Renal cortex interstitium (tissue), 15 donors: ENCODE measurements at places on chromosomes 6 and 20. TPM values are rescaled to one million over a fixed set of nuclear protein-coding genes. Genes with fewer than 3 reads are reported as not detected.

Gene TFAP2A
- 33.6 TPM for polyA plus RNA-seq

Gene CRISP2
- not detected for polyA plus RNA-seq

DNA sequence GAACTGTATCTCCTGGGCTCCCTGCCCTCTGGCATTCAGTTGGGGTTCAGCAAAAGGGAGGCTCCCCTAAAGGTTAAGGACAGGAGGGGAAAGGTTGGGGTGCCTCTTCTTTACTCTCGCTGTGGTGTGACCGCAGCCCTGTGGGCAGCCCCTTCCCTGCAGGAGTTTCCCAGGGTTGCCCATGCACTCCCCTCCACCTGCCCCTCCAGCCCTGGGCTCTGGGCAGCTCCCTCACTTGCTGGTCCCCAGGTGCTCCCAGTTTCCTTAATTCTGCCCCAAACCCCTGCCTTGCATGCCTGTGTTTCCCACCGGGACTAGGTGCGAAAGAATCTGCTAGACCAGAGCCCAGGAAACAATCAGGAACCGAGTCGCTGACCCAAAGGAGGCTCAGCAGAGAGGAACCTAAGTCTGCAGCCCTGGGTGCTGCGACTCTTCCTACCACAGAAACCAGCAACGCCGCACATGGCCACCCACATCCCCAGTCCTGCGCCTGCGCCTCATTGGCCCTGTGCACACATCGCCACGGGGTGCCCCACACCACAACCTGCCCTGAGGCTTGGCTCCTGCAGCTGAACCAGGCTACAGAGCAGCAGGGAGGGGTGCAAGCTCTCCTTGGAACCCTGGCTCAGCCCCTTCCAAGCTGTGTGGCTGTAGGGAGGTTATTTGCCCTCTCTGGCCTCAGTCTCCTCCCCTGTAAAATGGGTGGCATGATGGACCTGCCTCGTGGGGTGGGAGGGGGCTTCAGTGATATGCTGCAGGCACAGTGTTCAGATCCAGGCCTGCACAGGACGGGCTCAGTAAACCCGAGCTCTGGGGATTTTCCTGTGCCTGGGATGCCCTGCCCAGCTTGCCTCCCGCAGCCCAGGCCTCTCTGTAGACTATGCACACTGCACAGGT, 487.6 kb downstream of the PREX1 start:
- DNase-seq: no peak

Gene ABHD16B
- polyA plus RNA-seq: not detected

Gene TCF21
- 173 TPM for polyA plus RNA-seq

Gene GPX5
- not detected for polyA plus RNA-seq

DNA sequence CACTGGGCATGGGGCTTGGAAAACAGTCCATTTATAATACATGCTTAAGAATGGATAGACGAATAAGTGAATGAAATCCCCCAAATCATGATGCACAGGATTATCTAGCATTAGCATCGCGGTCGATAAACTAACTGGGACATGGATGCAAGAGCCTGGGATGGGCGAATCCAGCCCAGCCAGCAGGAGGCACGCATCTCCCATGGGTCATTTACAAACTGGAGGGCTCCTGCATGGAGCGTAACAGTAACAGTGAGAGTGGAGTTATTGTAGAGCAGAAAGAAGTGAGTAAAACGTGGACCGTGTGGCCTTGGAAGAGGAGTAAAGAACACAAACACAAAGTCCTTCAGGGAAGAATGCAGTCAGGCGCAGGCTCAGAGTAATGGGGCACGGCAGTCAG, 136.5 kb downstream of the AGPAT4 start:
- no peak for DNase-seq

- DNase-seq: no peak
These were observed 53.9 kb downstream of the ERMARD start for GRCh38 chr6:169805242-169805838.

DNA sequence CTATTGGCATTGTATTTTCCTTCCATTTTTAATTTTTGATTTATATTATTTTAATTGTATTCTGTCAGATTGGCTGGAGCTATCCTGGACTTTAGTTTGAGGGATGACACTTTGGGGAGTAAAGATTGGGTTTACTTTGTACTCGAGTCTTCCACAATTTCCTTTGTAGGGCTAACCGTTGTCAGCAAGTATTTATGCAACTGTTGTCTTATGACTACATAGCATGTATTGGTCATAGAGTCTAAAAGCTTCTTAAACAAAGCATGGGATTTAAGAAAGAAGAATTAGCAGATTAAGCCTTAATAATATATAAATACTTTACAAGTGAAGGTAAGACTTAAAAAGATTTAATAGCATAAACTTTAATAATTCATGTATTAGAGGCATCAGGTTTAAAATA, 19.6 kb downstream of the FARS2 start:
- DNase-seq: no peak

DNA sequence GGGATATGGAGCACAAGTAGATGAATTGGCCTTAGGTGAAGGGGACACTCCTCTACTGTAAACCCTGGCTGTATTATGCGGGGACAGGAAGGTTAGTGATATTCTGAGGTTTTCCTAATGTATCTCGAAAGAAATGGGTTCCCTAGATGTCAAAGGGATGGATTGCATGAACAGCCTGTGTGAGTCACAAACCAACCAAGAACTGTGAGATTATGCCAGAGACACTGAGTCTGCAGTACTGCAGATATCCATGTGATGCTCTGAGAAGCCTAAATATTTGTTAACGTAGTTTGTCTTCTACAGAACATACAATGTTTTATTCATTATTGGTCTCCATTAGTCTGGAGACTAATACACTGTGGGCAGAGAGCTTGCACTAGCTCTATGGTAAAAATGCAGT, 182.2 kb downstream of the AKAP7 start:
- no peak for DNase-seq

DNA sequence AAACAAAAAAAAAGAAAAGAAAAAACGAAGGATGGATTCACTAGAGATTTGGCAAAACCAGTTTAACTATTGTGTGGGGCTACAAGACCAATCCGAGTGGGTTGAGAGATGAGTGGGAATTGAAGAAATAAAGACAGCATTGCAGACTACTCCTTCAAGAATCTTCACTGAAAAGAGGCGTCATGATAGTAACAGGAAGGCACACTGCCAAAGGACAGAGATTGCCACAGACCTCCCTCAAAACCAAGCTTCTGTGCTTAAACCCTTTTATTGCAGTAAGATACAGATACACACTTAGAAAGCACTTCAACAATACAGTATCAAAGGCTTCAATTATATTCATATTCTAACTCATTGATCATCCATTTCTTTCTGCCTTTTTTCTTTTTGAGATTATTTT, 103.9 kb downstream of the IPCEF1 start:
- DNase-seq: no peak

DNA sequence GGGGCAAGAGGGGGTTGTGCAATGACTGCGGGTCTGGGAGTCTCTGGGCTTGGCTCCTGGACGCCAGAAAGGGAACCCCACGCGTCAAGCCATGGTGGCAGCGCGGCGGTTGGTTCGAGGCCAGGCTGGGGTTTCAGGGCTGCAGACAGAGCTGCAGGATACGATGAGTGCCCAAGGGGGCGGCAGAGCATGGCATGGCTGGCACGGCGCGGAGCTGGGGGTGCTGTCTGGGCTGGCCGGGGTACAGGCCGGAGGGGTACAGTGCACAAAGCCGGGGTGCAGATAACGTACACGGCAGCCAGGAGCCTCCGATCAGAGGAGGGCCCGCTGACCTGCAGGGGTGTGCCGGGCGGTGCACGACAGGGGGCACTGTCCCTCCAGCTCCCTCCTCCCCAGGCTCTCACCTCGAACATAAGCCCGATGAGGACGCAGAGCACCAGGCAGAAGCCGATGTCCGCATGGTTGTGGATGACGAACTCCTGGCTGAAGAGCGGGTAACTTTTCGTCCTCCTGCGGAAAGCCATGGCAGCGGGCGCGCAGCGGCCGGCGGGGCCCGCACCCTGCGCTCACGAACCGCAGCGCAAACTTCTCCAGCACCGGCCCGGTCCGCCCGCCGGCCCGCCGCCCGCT, 353 bp downstream of the TRAM2 start:
- DNase-seq: no peak

- no peak for DNase-seq
These were observed 122.7 kb upstream of the RNF24 start for GRCh38 chr20:4138056-4138455.

DNA sequence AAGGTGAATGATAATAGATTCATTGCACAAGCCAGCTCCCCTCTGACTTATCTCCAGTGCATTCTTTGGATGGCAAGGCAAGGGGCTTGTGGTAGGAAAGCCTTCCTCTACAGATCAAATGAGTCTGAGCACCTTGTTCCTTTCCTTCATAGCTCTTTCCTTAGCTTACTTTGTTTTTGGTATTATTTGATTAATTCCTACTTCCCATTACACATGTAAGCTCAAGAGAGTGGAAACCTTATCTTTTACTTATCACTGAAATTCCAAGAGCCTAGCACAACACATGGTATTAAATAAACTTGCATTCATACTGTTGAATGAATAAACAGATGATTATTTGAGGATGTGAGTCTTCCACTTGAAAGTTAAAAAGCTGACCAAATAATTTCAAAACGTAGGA, 41.7 kb downstream of the FRK start:
- DNase-seq: no peak

DNA sequence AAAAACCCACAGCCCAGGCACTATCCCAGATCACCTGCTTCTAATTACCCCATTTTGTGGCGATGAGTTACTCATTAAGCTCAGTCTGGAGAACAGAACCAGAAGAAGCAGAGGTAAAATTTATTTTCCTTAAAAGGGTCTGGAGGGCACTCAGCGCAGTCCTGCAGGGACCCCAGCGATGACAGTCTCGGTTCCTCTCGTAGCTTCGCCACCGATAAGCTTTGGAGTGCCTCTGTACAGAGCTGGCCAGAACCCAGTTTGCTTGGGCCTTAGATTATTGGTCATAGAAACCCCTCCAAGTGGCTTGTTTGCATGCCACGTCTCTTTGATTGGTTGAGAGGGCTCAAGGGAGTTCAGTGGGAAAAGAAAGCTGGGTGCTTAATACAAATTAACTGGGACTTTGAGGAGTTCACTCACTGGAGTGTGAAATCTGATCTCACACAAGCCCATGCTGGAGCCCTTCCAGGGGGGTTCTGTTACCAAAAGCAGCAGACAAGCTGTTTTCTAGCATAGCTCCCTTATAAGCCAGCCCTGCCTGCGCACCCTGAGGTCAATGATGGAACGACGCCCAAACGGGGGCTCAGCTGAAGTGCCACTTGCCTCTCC, 158.5 kb upstream of the ARID1B start:
- peak; percentile 42 for DNase-seq

Gene PPP1R16B
- 8.1 TPM for polyA plus RNA-seq
